T-helper 2 cell treated with Interferon-gamma antibody and Interleukin-4, amounts not matched to agents 100 ng/mL and 5 ng/mL, for 36 hours (primary cell): ENCODE measurements at places on chromosomes 1 and 21. TPM values are rescaled to one million over a fixed set of nuclear protein-coding genes. Genes with fewer than 3 reads are reported as not detected.

Gene CFHR1
- not detected in 2 replicates for total RNA-seq

Gene ADARB1
- 49.0 and 51.5 TPM in 2 replicates for total RNA-seq

Gene CRYZL1
- 31.1 and 33.2 TPM in 2 replicates for total RNA-seq

Gene S100A14
- not detected in 2 replicates for total RNA-seq

Gene FMO4
- 1.3 and 2.0 TPM in 2 replicates for total RNA-seq

Gene NUAK2
- total RNA-seq, result 2.9 and 3.5 TPM in 2 replicates

Gene CLCA2
- total RNA-seq, result not detected in 2 replicates

Gene BCL2L15
- total RNA-seq, result 3.4 and 3.7 TPM in 2 replicates

Gene IGSF8
- total RNA-seq, result 37.2 and 39.4 TPM in 2 replicates

Gene CAMK1G
- total RNA-seq, result not detected in 2 replicates
